ENCODE measurements at places on chromosomes 4 and X.

GRCh38 chrX:110866421-110866820 lies 70.8 kb upstream of the CHRDL1 start:
- no peak for DNase-seq

- DNase-seq: no peak
These were observed 1.6 kb downstream of the EGF start for GRCh38 chr4:109914322-109914721.

DNA sequence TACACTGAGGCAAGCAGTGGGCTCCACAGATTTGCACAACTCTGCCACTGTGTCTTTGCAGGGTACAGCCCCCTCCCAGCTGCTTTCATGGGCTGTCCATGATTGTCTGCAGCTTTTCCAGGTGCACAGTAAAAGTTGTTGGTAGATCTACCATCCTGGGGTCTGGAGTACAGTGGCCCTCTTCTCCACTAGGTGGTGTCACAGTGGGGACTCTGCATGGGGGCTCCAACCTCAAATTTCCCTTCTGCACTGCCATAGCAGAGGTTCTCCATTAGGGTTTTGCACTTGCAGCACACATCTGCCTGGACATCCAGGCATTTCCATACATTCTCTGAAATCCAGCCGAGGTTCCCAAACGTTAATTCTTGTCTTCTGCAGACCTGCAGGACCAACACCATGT lies 1002.3 kb downstream of the FAM133A start:
- DNase-seq: no peak

GRCh38 chrX:30822068-30822681 lies 66.9 kb downstream of the TAB3 start:
- DNase-seq: no peak

DNA sequence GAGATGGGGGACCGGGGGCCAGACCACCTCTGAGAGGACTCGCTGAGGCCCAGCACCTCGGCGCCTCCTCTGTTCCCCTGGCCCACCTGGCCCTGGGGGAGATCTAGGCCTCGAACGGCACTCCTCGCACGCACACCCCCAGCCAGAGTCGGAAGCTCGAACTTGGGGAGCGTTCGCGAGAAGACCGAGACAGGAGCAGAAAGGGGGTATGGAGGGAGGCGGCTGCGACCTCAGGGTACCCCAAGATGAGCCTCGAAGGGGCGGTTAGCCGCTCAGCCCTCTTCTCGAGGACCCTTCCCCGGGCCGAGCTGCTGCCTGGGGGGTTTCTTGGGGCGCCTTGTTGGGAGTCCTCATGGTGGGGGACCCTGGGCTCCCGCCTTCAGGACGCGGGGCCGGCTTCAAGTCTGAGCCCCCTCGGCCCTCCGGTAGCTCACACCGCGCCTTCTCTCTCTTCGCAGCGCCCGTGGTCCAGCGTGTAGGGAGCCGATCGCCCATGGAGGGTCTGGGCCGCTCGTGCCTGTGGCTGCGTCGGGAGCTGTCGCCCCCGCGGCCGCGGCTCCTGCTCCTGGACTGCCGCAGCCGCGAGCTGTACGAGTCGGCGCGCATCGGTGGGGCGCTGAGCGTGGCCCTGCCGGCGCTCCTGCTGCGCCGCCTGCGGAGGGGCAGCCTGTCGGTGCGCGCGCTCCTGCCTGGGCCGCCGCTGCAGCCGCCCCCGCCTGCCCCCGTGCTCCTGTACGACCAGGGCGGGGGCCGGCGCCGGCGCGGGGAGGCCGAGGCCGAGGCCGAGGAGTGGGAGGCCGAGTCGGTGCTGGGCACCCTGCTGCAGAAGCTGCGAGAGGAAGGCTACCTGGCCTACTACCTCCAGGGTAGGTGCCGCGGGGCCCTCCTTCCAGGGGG lies 706 bp downstream of the DUSP9 start:
- DNase-seq: no peak

DNA sequence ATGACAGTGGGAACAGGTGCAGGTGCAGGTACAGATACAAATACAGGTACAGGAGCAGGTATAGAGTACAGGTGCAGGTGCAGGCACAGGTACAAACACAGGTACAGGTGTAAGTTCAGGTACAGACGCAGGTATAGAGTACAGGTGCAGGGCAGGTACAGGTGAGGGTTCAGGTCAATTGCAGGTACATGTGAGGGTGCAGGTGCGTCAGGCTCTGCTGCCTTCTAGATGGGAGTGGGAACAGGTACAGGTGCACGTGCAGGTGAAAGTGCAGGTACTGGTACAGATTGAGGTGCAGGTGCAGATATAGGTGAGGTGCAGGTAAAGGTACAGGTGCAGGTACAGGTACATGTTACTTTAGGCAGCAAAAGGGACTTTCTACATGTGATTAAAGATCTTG lies 85.7 kb downstream of the CRLF2 start:
- no peak for DNase-seq

GRCh38 chrX:10011991-10012390 lies 44.8 kb downstream of the CLDN34 start:
- DNase-seq: no peak

GRCh38 chrX:126164689-126165400 lies 1.2 kb downstream of the DCAF12L2 start:
- no peak for DNase-seq

- DNase-seq: no peak
These were observed 47.1 kb upstream of the CLNK start for GRCh38 chr4:10731690-10732089.

DNA sequence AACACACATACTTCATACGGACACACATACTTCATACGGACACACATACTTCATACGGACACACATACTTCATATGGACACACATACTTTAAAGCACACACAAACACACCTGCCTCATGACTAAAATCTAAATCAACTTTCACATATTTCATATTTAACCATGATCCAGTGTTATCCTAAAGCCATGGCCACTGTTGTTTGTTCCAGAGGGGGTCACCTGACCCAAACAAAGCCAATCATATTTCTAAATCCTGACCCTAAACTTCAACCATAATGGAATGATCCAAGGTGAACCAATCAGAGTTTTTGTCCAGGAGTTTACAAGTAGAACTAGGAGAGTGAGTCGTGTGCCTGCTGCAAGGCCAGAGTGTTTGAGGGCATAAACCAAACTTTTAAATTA lies 97.2 kb upstream of the KIT start:
- no peak for DNase-seq

GRCh38 chr4:162341533-162341932 lies 177.7 kb upstream of the FSTL5 start:
- DNase-seq: no peak

DNA sequence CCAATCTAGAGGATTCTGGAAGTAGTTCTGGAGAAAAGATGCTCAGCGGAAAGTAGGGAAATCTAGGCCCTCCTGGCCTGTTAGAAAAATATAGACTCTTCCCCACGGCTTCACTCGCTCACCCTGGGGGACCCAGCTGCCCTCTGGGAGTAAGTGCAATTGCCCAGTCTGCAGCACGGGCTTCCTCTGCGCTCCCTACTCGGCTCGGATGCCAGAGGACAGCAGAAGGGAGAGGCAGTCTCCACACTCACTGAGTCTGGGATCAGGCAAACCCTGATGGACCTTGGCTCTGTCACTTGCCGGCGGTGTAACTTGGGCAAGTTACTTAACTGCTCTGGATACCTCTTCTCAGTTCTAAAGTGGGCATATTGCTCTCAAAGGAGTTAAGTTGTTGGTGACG lies 2.1 kb downstream of the SHISA3 start:
- DNase-seq: no peak

DNA sequence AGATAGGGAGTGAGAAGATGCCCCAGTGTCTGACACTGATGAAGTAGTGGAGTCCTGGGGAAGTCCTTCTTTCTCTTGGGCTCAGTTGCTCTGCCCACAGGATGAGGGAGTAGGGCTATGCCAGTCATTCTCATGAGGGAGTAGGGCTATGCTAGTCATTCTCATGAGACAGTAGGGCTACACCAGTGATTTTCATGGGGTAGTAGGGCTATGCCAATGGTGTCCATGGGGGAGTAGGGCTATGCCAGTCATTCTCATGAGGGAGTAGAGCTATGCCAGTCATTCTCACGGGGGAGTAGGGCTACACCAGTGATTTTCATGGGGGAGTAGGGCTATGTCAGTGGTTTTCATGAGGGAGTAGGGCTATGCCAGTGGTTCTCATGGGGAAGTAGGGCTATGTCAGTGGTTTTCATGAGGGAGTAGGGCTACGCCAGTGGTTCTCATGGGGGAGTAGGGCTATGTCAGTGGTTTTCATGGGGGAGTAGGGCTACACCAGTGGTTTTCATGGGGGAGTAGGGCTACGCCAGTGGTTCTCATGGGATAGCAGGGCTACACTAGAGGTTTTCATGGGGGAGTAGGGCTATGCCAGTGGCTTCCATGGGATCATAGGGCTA lies 43.3 kb upstream of the SOD3 start:
- DNase-seq: no peak

DNA sequence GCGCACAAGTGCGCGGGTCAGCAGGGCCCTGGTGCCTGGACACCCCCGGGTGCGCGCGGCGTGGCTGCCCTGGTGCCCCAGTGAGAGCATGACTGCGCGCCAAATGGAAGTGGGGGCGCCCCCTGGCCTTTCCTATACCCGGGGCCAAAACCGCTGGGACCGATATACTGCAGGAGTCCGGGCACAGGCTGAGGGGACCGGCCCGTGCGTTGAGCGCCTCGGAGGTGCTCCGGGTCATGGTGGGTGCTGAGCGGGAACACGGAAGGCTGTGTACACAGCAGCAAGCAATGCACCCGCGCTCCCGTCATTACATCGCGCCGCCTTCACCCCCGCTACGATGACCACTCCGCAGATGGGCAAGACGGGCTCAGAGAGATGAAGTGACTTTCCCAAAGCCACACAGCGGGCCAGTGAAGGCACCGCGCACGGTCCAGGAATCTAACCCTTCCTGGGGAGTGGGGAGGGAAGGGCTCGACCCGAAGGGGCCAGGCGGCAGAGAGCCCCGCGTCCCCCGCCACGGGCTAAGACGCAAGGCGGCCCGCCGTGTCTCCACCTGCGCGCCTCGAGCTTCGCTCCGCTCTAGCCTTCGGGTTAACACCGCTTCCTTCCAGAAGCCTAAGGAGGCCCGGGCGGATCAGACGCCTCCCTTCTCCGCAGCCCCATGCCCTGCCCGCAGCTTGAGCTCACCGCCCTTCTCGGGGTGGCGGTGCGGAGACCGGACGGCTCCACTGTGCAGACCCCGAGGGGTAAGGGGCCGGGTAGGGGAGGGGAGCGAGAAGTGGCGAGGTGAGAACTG lies 11.3 kb downstream of the HMX1 start:
- no peak for DNase-seq

- no peak for DNase-seq
These were observed 13.9 kb downstream of the TCEANC start for GRCh38 chrX:13666836-13667235.

GRCh38 chr4:11908205-11908604 lies 479.5 kb upstream of the HS3ST1 start:
- no peak for DNase-seq

DNA sequence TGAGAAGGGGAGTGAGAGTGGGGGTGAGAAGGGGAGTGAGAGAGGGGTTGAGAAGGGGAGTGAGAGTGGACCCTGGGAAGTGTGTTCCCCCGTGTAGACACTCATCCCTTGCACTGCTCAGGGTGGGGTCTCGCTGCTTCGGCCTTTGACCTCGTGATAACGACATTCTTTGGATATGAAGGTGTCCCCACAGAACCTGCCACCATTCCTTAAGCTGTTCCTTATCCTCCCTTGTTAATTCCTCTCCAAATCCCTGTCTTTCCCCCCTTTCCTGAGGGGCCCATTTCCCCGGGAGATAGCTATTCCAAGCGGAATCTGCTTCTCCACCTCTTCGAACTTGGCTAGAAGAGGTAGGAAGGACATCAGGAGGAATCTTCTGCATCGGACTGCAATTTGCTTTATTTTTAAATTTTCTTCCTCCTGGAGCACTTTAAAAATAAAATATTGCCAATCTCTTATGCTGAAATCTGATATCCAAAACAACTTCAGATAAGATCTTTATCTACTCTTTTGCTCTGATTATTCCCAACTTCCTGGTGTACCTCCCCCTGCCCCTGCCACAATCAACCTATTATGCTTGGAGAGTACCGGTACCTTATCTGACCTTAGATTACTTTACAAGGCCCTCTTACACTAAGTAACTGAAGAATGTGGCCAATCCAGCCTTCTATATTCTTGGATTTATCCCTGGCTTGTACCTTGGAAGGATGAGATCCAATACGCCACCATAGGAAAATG lies 15.6 kb downstream of the TRIML1 start:
- DNase-seq: no peak

DNA sequence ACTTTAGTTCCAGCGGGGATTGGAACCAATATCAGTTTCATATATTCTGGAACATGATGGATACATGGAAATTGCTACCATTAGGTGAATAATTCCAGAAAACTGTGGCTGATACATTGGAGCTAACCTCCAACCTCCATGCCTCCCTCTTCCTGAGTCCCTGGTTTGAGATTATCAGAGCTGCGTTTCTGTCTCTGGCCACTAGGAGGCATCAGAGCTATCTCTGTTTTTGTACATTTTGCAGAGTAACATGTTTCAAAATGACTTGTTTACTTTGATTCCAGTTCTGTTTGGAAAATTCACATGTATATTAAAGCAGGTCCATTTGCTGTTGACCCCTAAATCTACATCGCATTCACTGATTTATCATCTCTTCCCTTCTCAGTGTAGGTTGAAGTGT lies 2.4 kb upstream of the RAB40AL start:
- DNase-seq: no peak

DNA sequence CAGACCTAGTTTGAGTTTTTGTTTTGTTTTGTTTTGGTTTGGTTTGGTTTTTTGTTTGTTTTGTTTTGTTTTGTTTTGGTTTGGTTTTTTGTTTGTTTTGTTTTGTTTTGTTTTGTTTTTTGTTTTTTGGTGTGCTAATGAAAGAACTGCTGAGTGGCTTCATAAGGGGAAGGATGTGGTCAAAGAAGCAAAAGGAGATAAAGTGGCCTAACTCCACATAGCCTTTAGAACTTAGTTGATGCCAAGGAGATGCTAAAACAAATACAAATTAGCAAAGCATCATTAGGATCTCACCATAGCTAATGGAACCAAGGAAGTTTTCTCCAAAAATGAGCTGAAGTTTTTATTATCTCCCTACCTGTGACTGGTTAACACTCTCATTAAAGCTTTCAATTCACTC lies 44.6 kb upstream of the TMEM164 start:
- DNase-seq: no peak

GRCh38 chrX:9271789-9272525 lies 192.9 kb upstream of the TBL1X start:
- peak; percentile 75 for DNase-seq

GRCh38 chrX:41802958-41803357 lies 79.0 kb downstream of the GPR82 start:
- no peak for DNase-seq

GRCh38 chr4:75922588-75922987 lies 18.2 kb downstream of the NAAA start:
- DNase-seq: no peak

DNA sequence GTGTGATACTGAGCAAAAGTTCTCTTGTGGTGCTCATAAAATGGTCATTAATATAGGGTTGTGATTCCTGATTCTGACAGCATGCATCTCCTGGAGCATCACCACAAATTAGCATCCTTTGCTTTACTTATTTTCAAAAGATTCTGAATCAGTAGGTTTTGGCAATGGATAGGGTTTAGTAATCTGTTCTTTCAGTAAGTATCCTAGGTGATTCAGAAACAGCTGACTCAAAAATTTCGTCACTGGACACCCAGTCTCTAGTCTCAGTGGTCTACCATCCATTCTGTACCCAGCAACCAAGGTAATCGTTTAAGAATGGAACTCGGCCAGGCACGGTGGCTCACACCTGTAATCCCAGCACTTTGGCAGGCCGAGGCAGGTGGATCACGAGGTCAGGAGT lies 4.1 kb downstream of the CBLL2 start:
- DNase-seq: no peak

Measured in fibroblast of skin of left quadriceps (primary cell).